Activated T-cell treated with anti-CD3 and anti-CD28 coated beads for 1 hour (primary cell): ENCODE measurements at places on chromosomes 3 and 15.

DNA sequence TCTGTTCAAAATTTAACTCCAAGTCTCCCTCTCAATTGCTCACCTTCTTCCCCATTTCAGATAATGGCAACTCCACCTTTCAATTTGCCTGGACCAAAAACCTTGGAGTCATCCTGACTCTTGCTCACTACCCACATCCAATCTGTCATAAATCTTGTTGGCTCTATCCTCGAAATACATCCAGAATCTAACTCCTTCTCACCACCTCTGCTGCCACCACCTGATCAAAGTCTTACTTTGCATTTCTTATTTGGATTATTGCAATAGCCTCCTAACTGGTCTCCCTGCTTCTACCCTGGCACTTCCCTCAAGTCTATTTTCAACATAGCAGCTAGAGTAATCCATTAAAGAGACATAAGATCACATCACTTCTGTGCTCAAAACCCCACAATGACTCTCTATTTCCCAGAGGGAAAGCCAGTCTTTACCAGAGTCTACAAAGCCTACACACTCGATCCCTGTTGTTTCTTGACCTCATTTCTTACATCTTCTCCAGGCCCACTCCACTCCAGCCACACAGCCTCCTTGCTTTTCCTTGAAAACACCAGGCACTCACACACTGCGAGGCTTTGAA lies 86.6 kb downstream of the GPR156 start:
- DNase-seq: no peak

DNA sequence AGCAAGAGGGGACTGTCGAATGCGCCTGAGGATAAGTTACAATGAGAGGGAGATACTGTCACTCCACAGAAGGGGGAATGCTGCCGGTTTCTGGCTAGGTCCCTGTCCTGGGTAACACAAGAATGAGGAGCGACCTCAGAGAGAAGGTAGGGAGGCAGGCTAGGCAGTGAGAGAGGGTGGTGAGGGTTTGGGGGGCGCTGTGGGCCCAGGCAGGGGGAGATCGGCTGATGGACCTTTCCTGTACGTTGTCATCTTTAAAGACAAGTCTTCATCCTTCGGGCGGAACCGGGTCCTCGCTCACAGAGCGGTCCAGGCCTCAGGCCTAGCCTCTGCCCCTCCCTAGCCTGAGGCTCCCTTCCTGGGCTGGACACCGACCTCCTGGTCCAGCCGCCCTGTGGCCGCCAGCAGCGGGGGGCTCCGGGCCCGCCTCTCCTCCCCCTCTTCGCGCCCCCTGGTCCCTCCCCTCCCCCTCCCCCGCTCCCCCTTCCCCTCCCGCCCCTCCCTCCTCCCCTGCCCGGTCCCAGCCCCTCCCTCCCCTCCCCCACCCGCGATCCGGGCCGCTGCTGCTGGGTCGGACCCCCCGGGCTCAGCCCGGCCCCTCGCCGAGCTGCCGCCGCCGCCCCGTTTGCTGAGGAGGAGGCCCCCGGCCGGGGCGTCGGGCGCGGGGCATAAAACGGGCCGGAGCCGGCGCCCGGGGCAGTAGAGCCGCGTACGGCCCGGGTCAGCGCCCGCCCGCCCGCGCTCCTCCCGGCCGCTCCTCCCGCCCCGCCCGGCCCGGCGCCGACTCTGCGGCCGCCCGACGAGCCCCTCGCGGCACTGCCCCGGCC lies at the start of gene CHRD:
Gene CHRD (plus strand): TSS at position 697 of the 827 bp plus-strand sequence. CDS start 265 bp downstream, outside the sequence.
- no peak for DNase-seq

DNA sequence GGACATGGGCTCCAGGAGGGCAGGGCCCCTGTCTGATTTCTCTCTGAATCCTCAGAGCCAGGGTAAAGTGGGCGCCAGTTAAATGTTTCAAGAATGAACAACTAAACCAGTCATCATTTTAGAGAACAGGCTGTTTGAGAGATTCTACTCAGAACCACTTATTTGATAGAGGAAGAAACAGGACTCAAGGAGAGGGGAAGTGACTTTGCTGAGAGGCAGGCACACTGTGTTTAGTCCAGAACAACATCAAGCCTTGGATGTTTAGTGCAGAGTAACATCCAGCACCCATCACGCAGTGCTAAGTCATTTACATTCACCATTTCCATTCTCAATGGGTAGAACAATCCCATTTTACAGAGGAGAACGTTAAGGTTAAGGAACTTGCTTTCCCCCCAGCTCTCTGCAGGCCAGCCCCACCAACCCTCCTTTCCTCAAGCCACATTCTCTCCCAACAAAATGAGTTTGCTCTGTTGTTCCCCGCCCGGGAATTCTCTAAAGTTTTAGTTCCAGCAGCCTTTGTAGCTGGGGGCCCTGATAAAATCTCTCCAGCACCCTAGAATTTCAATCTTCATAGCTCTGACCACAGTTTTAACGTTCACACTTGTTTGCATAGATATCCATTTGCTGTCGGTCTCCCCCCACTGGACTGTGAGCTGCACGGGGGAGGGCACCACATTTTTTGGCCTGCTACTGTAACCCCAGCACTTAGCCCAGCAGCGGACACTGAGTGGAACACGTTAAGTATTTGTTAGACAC lies 962 bp downstream of the NMNAT3 start:
- DNase-seq: no peak

GRCh38 chr3:155876503-155876902 lies 6.1 kb downstream of the GMPS start:
- DNase-seq: no peak

- DNase-seq: no peak
These were observed 89.1 kb upstream of the CFAP20DC start for GRCh38 chr3:59138966-59139365.

GRCh38 chr3:101940521-101941317 lies 91.4 kb downstream of the NFKBIZ start:
- no peak for DNase-seq

- no peak for DNase-seq
These were observed 21.1 kb downstream of the FGF12 start for GRCh38 chr3:192706272-192706671.

DNA sequence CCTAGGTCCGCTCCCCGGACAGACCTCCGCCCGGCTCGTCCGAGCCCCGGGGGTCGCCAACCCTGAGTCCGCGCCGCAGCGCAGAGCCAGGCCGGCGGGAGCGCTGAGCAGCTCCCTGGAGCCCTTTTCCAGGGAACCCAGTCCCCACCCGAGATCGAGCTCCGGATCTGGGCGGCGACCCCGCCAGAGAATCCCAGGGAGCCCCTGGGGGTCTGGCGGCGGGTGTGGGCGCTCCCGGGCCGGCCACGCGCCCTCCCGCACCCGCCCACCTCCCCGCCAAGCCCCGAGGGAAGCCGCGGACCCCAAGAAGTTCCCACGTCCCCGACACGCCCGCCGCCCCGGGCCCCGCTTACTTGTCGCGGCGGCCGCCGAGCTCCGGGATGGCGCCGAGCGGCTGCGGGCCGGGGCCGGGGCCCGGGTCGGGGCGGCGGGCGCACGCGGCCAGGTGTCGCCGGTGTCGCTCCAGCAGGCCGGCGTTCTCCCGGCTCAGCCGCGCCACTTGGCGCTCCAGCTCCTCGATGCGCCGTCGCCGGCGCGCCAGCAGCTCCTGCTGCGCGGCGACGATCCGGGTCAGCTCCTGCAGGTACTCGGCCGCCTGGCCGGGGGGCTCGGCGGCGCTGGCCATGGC lies 137.7 kb downstream of the NUP210 start:
- DNase-seq: no peak

- DNase-seq: no peak
These were observed 444.5 kb downstream of the EPHB1 start for GRCh38 chr3:135239615-135239884.

DNA sequence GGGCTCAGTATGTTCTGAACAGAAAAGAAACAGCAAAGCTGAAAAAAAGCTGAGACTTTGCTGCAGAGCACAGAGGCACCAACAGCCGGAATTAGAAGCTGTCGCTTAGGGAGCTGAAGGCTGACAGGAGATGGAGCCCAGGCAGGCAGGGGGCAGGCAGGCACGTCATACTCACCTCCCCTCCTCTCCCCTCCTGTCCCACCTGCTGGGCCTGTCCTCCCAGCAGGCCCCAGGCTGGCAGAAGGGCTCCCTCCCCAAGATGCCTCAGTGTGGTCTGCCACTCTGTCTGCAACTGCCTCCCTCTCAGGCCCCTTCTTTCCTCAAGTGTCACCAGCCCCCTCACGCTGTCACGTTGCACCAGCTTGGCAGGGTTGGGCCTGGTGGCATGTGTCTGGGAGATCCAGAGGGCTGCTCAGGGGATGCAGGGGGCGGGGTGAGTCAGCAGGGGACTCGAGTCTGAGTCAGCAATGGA lies 3.2 kb upstream of the ANKRD63 start:
- DNase-seq: no peak

- DNase-seq: no peak
These were observed 586 bp downstream of the TM4SF1 start for GRCh38 chr3:149376718-149377407.

DNA sequence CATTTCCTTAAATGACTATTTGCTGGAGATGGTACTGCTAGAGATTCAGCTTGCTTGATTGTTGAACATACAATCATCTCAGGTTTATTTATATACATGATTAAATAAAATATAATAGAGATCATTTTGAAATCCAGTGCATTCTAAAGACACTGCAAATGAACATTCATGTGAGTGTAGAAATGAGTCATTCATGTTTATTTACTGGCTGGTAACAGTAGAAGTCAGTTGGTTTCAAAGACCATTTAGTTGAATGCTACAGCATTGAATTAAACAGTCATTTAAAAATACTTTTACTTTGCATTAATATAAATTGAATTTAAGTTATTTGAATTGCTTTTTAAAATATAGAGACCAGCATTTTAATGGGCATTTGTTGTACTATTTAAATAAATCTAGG lies 551.9 kb upstream of the GOLIM4 start:
- no peak for DNase-seq

- DNase-seq: no peak
These were observed 3.7 kb downstream of the SENP7 start for GRCh38 chr3:101509281-101509680.

DNA sequence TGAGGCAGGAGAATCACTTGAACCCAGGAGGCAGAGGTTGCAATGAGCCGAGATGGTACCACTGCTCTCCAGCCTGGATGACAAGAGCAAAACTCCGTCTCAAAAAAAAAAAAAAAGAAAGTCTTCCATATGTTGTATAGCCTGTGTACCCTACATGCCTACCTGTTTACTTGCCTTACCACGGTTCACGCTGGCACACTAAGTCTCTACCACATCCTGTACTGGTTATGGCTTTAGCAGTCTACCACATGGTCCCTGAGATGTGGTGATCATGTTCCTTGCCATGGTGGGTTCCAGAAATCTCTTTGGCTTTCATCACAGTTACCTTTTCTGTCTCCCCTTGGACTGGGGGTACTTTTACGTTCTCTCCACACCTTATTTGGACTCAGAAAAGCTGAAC lies 63.8 kb upstream of the TBC1D5 start:
- DNase-seq: no peak

DNA sequence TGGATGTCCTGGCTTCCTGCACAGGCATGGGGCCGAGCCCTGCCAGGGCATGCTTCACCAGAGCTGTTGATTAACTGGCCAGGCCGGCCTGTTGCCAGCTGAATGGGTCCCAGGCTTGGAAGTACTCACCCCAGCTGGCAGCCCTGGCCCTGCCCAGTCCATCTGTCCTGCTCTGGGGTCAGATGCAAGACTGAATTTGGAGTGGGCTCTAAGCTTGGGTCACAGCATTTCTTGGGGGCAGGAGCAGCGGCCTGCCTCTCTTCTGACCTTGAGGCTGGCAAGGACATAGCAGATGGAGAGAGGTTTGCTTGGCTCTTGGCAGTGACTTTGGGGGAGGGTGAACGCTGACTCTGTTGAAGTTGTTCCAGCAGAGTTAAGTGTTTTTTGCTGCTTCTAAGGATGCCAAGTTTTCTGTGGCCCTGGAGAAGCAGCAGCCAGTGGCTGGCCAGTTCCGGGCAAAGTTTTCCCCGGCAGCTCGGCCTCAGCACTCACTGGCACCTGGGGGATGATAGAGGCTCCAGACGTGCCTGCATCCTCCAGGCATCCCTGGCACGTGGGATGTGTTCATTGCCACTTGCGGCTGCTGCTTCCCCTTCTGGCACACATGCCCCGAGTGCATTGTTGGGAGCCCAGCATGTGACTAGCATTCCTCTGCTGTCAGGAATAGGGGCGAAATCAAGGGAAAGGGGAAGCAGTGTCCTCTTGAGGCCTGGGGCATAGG lies 22.9 kb downstream of the PDIA5 start:
- DNase-seq: no peak

DNA sequence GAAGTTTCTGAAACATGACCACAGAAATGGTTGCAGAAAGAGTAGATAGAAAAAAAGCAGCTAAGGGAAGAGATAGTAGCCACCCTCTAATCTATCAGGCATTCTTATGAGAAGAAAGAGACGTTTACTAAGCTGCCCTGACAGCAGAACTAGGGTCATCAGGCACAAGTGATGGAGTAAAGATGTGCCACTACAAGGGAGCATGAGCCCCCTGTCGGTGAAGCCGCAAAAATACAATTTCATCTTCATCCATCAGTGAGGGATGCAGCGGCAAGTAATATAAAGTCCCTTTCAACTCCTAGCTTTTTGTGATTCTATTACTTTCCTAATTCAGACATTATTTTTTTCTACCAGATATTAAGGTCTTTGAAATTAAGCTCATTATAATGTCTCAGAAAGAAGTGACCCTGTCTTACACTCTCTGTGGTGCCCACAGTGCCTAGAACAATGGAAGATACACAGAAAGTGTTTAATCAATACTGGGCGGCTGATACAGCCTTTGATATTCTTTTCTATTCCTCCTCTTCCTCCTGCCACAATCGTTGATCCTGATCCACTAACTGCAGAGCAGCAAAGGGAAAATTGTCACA lies 651.6 kb downstream of the NTRK3 start:
- no peak for DNase-seq

- no peak for DNase-seq
These were observed 164.0 kb upstream of the HES1 start for GRCh38 chr3:193971966-193972365.

- peak; percentile 55 for DNase-seq
These were observed 10.5 kb downstream of the ISG20 start for GRCh38 chr15:88649286-88649733.

GRCh38 chr3:180018543-180018942 lies 18.2 kb downstream of the PEX5L start:
- no peak for DNase-seq

DNA sequence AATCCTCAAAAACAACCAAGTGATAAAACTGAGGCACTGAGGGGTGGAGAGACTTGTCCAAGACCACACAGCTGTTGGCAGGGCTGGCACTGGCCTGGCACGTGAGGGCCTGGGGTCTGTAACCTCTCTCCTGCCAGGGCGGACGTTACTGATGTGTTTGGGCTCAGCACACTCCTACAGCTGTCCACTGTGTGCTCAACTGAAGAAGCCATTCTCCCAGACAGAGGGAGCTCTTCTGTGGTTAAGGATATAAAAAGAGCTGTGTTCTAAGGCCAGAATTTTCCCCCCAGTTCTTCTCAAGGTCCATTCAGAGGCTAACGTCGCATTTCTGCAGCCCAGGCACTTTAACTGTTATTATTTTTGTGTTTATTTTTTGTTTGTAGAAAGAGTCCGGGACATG lies 429.0 kb upstream of the ATP11B start:
- no peak for DNase-seq

DNA sequence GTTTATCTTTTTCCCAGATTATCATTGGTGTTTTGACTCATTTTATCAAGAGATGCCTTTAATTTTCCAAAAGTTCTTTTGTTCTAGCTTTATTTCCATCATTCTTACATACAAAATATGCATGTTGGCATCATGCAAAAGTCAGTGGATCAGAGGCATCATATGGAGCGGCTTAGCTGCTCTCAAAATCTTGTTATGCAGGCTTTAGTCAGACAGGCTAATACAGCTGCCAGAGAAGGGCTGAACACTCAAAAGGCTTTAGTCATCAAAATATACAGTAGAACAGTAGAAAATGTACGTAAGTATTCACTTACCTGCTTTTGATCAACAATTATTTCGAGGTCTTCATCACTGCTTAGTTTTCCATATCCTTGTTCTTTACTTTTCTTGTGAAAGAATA lies 65.5 kb downstream of the PEX5L start:
- DNase-seq: no peak

- no peak for DNase-seq
These were observed 72.1 kb upstream of the OXTR start for GRCh38 chr3:8841472-8841871.
